ENCODE measurements at places on chromosomes 5 and 9.

GRCh38 chr5:151903243-151903653, 21.4 kb downstream of the GLRA1 start:
- DNase-seq, result no peak

DNA sequence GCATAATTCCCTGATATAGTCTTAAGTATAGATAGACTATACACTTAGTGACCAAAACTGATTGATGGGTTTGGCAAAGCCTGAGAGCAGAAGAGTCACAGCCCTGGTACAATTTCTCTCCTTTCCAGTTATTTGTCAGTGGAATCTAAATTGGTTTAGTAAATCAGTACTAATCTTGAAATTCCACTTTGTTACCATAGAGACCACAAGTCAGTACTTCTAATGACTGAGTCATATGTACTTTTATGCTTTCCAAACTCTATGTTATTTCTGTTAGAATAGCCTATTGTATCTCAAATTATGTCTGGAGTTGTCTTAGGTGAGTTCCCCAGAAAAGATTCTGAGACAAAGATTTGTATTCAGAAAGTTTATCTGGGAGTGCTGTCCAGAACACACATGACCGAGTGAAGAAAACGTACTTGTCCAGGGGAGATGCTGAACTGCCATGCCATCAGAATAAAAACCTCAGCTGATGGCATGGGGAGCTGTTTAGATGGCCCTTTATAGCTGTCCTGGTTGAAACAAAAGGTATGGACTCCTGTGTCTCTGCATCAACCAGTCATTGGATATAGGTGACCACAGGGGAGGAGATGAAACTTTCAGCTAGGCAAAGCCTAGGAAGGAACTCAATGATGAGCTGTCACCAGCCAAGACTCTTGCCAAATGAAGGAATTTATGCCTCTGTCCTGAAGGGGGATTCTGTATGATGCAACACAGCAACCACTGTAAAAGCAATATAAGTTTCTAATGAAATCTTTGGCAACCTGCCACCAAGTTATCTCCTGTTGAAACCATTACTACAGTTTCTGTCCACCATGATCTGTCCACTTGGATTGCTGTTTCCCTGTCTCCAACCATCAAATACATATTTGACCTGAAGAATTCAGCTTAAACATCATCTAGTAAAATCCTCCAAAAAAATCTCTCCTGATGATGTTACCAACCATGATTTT, 18.0 kb upstream of the SMC2 start:
- no peak for DNase-seq

DNA sequence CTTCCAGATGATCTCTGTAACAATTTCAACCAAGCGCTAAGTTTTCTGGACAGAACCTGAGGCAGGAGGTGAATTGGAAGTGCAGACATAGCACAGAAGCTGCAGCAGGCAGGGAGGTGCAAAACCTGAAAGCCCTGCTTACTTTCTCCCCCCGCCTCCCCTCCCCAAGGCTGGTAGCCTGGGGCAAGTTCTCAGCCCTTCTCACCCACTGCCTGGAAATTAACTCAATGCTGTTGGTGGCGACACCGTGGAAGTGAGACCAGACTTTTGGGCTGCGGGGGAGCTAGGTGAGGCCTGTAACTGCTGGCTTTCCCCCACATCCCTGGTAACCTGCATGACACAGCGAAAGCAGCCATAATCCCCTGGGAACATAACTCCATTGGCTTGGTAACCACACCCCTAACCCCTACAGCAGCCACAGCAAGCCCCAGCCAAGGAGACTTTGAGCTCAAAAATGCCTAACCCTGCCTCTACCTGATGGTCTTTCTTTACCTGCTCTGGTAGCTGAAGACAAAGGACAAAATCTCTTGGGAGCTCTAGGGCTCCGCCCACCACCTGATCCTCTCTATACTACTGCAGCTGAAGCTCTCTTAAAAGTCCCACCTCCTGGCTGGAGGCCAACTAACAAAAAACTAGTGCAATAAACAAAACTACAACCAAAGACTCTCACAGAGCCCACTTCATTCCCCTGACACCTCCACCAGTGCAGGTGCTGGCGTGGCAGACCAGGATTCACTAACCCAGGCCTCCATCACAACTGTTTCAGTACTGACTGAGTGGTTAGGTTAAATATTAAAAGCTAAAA, 11.9 kb upstream of the OR13C8 start:
- DNase-seq, result no peak

- DNase-seq, result no peak
Measured at GRCh38 chr9:83005963-83006362, 57.0 kb downstream of the RASEF start.

GRCh38 chr9:128344931-128345605, 4.7 kb downstream of the SLC27A4 start:
- no peak for DNase-seq

DNA sequence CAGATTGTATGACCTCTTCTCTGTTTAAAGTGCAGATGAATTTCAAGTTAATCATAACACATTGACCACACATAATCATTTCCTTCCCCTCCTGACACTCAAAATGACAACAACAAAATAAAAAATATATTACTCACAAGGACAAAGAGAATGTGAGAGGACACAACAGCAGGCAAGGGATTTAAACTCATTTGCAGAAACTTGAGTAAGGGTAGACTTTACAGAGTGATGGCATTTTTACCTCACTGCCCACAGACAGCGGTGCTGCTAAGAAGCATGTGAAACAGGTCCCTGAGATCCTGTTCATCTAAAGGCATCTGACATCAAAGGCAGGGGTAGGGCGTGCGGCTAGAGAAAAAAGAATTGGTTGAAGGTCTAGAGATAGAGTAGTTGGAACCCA, 99.0 kb downstream of the TRIM36 start:
- DNase-seq, result no peak

All from substantia nigra (tissue), 51 donors.